H4 (cell line): ENCODE measurements at places on chromosomes 2 and 18. TPM values are rescaled to one million over a fixed set of nuclear protein-coding genes. Genes with fewer than 3 reads are reported as not detected.
A peak's percentile ranks its signal among the peaks of the same experiment; 100 is the strongest.

- DNase-seq, result no peak
These were observed 96.3 kb upstream of the RASGRP3 start for GRCh38 chr2:33380001-33380609.

C2orf92 gene
- total RNA-seq, result 0.84 and 1.6 TPM in 2 replicates

- no peak for DNase-seq
These were observed 74.3 kb upstream of the ADAM23 start for GRCh38 chr2:206368933-206369569.

DNA sequence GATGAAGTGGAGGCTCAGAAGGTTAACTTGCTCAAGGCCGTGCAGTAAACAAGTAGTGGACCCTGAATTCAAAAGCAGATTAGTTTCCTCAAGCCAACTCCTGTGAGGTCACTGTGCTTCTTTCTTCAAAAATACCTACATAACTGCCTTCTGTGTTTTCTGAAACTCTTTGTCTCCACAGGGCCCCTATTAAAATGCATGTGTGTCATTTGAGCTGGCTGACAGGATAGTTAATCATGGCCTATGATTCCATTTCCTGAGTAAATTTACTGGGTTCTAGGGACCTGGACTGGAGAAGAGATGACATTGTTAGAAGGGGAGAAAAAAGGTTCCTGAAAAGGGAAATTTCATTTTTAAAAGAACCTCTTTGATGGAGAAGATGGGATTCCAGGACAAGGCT lies 12.9 kb upstream of the DTNA start:
- DNase-seq, result no peak

- peak; percentile 96 for DNase-seq
These were observed 125.7 kb downstream of the HDAC4 start for GRCh38 chr2:239275044-239275685.

SNORC gene
- total RNA-seq, result 0.10 and 0.25 TPM in 2 replicates

OR6B2 gene
- not detected in 2 replicates for total RNA-seq

DNA sequence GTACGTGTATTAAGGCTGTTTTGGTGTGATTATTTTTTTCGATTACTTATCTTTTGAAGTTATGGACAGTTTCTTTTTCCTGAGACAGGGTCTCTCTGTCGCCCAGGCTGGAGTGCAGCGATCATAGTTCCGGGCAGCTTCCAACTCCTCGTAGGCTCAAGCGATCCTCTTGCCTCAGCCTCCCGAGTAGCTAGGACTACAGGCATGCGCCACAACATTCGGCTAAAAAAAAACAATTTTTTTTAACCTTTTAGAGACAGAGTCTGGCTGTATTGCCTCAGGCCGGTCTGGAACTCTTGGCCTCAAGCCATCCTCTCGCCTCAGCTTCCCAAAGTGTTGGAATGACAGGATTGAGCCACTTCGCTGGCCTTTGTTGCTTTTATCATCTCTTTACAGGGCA lies 945 bp downstream of the HAT1 start:
- DNase-seq, result peak; percentile 5

- no peak for DNase-seq
These were observed 387.1 kb downstream of the PTPRM start for GRCh38 chr18:7954238-7954637.

NMUR1 gene
- total RNA-seq, result not detected in 2 replicates
